ENCODE measurements at places on chromosomes 7 and 10.
A peak's percentile ranks its signal among the peaks of the same experiment; 100 is the strongest.

DNA sequence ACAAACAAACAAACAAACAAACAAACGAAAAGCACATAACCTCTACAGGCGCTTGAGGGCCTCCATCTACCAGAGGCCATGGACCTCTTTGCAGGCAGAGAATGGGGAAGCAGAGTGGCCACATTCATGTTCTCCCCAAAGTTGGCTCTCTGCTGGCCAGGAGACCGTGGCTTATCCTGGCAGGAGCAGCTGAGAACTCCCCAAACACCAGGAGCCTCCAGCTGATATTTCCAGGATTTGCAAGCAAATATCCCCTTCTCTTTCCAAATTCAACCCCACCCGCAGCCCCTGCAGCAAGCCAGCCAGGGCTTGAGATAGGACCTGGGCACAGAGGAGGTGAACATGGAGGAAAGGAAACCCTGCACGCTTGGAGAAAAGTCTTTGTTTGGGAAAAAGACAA, 240.0 kb downstream of the SKAP2 start:
- DNase-seq, result no peak

DNA sequence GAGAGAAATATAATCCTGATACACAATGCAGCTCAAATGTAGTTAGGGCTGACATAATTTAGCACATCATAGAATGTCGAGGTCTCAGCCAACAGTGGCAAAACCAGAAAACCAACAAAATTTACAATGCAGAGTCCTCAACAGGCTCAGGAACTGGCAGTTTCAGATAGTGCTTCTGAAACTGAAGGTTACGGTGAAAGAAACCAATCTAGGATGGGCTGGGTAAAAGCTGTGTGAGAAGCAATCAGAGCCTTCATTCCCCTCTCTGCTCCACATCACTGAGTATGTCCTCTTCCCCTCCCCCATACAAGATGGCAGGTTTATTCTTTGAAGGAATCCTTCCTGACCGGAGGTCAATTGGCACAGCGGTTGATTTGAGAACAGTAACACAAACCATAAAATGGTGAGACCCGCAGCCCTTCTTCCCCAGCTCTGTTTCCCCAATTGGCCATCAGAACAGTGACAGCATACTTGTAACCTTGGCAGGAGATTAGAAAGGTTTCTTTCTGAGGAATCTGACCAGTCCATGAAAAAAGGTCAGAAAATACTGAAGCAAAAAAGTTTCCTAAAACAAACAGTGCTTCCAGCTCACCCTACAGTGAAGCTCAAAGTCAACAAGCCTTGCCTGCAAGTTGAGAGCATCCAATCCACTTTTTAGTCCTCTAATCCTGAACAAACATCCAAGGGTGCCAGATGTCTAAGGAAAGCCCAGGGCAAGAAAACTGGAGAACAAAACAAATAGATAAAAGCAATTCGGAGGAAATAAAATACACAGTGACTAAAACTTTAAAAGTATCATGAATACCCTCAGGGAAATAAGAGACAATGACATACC, 53.9 kb upstream of the IL6 start:
- peak; percentile 21 for DNase-seq

GRCh38 chr7:51261117-51261835, 55.3 kb downstream of the COBL start:
- DNase-seq, result no peak

DNA sequence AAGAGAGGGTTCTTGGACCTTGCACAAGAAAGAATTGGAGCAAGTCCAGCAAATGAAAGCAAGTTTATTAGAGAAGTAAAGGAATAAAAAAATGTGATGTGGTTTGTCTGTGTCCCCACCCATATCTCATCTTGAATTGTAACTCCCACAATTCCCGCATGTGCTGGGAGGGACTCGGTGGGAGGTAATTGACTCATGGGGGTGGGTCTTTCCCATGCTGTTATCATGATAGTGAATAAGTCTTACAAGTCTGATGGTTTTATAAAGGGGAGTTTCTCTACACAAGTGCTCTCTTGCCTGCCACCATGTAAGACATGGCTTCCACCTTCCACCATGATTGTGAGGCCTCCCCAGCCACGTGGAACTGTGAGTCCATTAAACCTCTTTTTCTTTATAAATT, 39.2 kb upstream of the FZD9 start:
- no peak for DNase-seq

- no peak for DNase-seq
These were observed 76.3 kb upstream of the CUX1 start for GRCh38 chr7:101740981-101741725.

- no peak for DNase-seq
These were observed 109.1 kb upstream of the GDF10 start for GRCh38 chr10:47190802-47191450.

DNA sequence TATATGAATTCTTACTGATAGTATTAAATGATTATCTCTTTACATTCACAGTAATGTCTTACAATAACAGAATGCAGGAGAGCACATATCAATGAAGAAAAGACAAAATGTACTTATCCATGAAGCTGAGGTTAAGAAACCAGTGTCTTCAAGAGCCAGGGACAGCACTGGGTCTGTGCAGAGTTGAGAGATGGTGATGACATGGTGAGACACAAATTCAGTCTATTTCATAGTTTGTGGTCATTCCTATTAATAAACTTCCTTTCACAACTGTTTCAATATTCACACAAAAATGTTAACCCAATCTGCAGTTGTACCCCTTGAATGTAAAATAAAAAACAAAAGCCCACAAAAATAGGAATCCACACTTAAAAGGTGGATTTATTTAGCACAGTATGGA, 5.3 kb upstream of the MAGI2 start:
- DNase-seq, result peak; percentile 32

- DNase-seq, result no peak
These were observed 135.3 kb downstream of the PTPRN2 start for GRCh38 chr7:158452331-158452730.

DNA sequence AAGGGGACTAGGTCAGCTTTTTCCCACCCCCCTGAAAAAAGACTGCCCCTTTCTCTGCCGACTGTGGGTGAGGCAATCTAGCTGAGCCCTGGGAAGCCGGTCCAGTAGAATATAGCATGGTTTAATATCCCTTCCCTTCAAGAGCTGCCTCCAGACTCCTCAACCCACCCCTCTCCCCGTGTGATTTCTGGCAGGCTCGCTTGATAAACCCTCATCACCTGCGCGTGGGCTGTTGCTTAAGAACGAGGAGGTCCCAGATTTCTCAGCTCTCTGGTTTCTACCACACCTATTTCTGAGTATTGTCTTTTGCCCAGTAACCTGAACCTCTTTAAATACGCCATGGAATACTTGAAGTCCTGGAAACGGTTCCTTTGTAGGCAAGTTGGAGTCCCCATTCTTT, 2.0 kb upstream of the LRRC4 start:
- DNase-seq, result no peak

GRCh38 chr10:43683451-43684291, 35.0 kb upstream of the ZNF32 start:
- peak; percentile 19 for DNase-seq

DNA sequence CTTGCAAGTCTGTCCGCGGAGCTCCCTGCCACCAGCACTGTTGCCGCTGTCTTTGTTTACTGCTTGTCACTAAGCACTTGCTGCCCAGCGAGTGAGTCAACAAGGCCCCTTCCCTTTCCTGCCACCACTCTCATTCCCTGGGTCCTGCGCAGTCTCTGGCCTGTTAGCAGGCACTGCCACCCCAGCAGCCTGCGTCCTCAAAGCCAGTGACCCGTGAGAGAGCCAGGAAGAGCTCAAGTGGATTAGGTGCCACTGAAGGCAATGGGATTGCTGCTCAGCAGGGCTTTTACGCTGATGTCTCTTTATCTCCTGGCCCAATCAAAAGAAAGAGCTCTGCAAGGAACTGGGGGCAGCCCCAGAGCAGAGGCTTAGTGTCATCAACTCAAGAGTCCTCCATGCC, at the start of gene FRMPD2:
TSS of gene FRMPD2 (minus strand) at position 61 of the 400 bp plus-strand sequence. CDS start 129 bp downstream, outside the sequence.
- no peak for DNase-seq

GRCh38 chr10:60367901-60368300, 21.8 kb downstream of the ANK3 start:
- no peak for DNase-seq

DNA sequence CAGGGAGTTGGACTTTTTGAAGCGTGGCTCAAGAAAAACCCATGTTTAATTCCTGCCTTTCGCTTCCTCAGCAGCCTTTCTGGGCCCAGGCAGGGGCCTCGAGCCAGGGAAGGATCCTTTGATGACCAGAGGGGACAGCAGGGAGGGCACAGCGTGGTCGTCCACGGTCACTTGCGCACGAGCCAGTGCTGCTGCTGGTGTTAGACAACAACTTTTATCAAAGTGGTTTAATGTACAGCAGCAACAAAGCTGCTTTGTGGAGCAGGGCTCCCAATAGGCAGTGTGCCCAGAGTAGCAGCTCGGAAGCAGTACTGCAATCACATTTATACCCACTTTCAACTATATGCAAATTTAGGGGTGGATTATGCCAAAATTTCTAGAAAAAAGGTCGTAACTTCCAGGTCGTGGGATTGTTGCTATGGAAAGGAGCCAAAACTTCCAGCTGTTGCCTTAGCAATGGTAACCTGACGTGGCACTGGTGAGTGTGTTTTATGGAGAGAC, 6.1 kb downstream of the GIMAP1 start:
- DNase-seq, result no peak

DNA sequence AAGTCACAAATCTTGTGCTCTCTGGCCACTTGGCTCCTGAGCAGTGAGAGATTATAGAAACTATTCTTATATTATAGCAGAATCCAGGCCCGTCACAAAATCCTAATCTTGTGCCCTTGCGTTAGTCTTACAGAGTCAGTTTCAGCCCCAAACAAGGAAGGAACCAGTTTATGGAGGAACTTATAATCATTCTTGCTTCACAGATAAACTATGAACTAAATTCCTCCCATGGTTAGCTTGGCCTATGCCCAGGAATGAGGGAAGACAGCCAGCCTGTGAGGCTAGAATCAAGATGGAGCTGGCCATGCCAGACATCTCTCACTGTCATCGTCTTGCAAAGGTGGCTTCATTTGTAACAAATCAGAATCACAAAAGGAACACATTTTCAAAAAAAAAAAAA, 199.7 kb upstream of the PITRM1 start:
- DNase-seq, result no peak

DNA sequence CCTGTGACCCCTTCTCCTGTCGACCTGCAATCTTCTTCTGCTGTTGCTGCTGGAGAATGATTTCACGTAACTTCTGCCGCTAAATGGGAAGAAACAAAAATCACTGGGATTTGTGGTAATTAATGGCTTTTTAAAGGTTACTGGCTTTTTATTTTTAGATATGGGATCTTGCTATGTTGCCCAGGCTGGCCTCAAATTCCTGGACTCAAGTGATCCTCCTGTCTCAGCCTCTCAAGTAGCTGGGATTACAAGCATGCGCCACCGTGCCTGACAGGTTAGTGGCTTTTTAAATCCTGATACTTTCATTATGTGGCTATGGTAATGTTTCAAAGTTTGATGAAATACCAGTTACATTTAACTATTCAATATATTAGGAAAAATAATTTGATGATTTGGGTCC, 154.6 kb downstream of the GALNT11 start:
- no peak for DNase-seq

DNA sequence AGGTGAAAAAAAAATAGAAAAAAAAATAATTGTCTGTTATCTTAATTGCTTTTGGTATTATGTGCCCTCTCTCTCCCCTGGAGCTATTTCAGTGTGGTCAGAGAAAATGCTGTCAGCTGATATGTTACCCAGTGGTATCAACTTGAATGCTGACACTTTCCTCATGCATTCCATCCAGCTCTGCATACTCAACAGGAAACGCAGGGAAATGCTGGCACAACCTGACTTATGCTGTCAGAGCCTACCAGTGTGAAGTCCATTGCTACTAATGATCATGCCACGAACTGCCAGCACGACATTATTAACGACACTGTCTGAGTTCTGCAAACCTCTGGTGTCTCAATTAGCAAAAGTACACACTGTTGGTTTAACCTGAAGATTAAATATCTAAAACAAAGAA, 182.8 kb downstream of the ZWINT start:
- no peak for DNase-seq

- no peak for DNase-seq
These were observed 107.7 kb upstream of the KCND2 start for GRCh38 chr7:120165227-120165626.

DNA sequence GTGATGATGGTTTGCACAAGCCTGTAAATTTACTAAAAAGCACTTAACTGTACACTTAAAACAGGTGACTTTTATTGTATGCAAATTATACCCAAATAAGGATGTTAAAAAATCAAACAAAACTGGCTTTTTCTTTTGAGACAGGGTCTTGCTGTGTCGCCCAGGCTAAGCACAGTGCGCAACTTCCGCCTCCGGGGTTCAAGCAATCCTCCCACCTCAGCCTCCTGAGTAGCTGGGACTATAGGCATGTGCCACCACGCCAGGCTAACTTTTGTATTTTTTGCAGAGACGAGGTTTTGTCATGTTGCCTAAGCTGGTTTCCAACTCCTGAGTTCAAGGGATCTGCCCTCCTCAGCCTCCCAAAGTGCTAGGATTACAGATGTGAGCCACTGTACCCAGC, 77.7 kb downstream of the DNAJC1 start:
- DNase-seq, result no peak

- no peak for DNase-seq
These were observed 15.8 kb upstream of the OPALIN start for GRCh38 chr10:96374639-96374984.

DNA sequence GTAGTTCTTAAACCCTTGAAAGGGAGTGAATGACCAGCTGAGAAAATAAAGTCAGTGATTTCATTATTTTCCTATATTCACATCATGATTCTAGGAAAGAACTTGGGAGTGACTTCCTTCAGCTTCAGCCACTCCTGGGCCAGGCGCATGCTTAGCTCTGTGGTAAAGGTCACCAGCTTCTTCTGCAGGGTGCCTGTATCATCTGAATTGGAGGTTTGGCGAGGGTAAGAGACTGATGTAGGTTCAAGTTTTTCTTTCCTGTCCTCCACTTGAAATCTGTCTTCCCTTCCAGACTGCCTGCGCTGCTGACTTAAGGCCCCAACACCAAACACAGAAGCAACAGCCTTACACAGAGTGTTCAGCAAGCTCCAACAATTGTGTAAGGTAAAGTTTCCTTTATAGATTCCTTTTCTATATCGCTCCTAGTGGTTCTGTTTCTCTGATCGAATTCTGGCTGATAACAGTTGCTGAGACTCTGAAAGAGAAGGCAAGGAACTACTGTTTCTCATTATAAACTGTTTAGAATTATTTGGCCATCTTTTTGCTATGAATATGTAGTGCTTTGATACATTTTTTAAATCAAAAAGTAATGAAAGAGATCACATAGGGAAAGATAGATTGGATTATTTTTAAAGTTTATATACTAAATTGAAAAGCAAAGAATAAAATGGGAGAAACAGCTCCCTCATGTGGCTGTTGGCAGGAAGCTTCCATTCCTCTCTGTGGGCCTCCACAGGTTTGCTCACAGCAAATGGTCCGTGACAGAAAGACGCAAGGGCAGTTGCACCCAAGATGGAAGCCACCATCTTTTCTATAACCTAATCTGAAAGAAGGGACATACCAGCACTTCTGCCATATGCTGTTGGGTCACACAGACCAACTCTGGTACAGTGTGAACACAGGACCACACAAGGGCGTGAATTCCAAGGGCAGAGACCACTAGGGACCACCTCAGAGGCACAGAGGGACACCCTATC, 14.0 kb downstream of the GATAD1 start:
- peak; percentile 30 for DNase-seq

GRCh38 chr10:84005403-84005802, 133.9 kb upstream of the GHITM start:
- no peak for DNase-seq

GRCh38 chr7:75559355-75559975, 67.3 kb downstream of the SPDYE5 start:
- DNase-seq, result no peak
